ENCODE measurements at places on chromosomes 16 and 17. TPM values are rescaled to one million over a fixed set of nuclear protein-coding genes. Genes with fewer than 3 reads are reported as not detected.

DNA sequence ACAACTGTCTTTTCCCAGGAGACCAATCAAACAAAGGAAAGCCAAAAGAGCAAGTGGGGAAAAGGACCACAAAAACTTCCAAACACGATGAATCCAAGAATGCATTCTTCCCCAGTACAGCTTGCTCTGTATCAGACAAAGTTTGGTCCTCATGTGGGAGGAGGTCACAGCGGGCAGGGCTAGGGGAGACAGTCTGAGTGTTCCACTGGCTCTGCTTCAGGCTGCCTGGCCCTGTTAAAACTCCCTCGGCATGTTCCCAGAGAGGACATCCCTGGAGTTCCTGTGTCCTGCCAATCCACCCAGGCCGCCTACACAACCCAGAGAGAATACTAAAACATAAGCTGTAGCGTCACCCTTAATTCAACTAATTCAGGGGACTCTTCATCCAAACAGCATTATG is 415.1 kb upstream of the DYNLRB2 start:
- H3K4me1 ChIP-seq, result no peaks in the 10 kb centered on the region
- H3K27ac ChIP-seq, result no peak overlapping the region
- H3K4me3 ChIP-seq, result no peak overlapping the region
- no peak for DNase-seq
- H3K36me3 ChIP-seq, result no peaks in the 10 kb centered on the region

DNA sequence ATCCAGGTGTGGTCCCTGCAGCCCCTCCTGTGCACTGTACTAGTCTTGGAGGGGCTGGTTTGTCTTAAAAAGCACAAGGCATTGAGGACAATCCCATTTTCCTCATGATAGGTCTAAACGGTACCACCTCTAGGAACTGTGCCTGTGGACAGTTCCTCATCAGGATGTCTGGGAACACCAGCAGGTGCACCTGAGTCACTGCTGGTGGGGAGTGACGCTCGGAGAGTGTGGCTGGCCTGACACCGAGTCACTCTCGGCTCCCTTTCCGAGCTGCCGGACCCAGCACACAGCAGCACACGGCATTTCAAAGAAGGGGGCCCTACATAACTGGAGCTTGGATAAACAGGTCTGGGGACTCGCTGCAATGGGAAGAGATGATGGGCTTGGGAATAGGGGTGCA is 25.6 kb downstream of the LRRC75A start:
- no peaks in the 10 kb centered on the region for H3K36me3 ChIP-seq
- no peak for DNase-seq
- no peaks in the 10 kb centered on the region for H3K4me1 ChIP-seq
- no peak overlapping the region for H3K27ac ChIP-seq

DNA sequence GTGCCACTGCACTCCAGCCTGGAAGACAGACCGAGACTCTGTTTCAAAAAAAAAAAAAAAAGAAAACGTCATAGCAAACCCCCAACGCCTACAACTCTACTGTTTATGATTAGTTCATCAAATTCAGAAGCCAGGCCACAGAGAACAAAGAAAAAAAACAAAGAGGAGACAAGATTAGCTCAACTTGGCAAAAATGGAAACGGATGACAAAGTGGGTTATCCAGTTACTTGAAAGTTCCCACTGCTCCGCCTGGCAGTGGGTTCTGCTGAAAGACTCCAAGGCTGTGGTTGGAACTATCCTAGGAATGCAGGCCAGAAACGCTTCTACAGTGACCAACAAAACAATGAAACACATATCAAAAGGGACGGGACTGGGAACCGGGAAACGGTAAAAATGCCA is 53.1 kb downstream of the MRM3 start:
- H3K4me1 ChIP-seq, result no peaks in the 10 kb centered on the region
- H3K4me3 ChIP-seq, result no peak overlapping the region
- no peaks in the 10 kb centered on the region for H3K27me3 ChIP-seq
- H3K27ac ChIP-seq, result no peak overlapping the region
- H3K36me3 ChIP-seq, result no peaks in the 10 kb centered on the region

- no peak overlapping the region for H3K4me3 ChIP-seq
- no peak for DNase-seq
- no peaks in the 10 kb centered on the region for H3K36me3 ChIP-seq
- no peaks in the 10 kb centered on the region for H3K27me3 ChIP-seq
- H3K27ac ChIP-seq, result no peak overlapping the region
Observed at GRCh38 chr16:68707340-68708152, 29.5 kb upstream of the CDH1 start.

- no peaks in the 10 kb centered on the region for H3K4me1 ChIP-seq
- no peak overlapping the region for H3K4me3 ChIP-seq
- H3K36me3 ChIP-seq, result no peaks in the 10 kb centered on the region
- H3K27me3 ChIP-seq, result peaks cover 5% of the 10 kb centered on the region
- no peak for DNase-seq
Observed at GRCh38 chr17:57925361-57925990, 29.7 kb downstream of the CUEDC1 start.

- no peaks in the 10 kb centered on the region for H3K27me3 ChIP-seq
- H3K27ac ChIP-seq, result no peak overlapping the region
- no peaks in the 10 kb centered on the region for H3K36me3 ChIP-seq
- no peak overlapping the region for H3K4me3 ChIP-seq
Observed at GRCh38 chr17:13297183-13297582, 279.4 kb upstream of the ELAC2 start.

DNA sequence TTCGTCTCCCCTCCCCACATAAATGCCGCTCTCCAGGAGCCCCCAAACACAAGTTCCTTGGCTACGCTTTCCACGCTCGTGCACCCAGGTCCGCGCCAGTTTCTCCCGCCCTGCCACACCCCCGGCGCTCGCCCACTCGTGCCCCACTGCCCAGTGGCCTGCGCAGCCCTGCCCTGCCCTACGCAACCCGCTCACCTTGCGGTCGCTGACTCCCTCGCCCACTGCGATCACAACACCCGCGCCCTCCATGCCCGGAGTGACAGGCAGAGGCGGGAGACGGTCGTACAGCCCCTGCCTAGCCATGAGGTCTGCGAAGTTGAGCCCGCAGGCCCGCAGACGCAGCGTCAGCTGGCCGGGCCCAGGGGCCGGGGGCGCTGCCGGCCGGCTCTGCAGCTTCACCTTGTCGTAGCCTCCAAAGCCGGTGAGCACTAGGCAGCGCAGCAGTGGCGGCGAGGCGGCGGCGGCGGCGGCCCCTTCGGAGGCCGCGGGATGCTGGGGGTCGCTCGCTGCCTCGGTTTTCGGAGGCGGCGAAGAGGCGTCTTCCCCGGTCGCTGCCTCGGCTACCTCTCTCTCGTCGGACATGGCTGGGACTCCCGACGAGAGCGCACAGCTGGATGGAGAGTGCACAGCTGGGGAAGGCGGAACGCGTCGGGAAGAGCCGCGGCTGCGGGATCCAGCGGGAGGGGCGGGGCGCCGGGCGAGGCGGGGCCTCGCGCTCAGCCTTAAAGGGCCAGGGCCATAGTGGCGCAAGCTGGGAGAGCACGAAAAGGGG is at the start of gene VAT1:
Gene VAT1 (minus strand): TSS at position 645 of the 772 bp plus-strand sequence. CDS start 63 bp downstream, at position 582.
- no peaks in the 10 kb centered on the region for H3K27me3 ChIP-seq
- H3K4me3 ChIP-seq, result peak within 1 kb of the TSS; percentile 73
- H3K27ac ChIP-seq, result peak within 1 kb of the TSS; percentile 47
- peaks cover 23% of the 10 kb centered on the region for H3K4me1 ChIP-seq
- peak; percentile 35 for DNase-seq
- H3K36me3 ChIP-seq, result no peaks in the 10 kb centered on the region

DNA sequence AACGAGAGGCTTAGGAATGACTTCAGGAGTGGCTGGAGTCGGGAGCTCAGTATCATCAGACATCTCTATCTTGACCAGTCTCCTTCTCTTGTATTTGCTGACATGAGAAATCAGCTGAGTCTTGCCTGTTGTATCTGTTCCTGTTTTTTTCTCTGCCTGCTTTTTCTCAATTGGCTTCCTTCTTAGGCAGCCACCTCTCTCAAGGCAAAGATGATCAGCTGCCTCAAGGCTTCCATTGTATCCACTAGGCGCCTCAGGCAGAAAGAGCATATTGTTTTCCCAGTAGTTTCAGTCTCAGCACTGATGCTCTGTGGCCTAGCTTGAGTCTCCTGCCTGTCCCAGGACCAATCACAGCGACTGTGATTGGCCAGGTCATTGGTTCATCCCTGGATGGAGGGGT is 306.2 kb downstream of the CPPED1 start:
- no peak for DNase-seq
- H3K4me3 ChIP-seq, result no peak overlapping the region
- H3K4me1 ChIP-seq, result no peaks in the 10 kb centered on the region
- H3K27me3 ChIP-seq, result no peaks in the 10 kb centered on the region

GRCh38 chr16:21167360-21167759 is 8.9 kb downstream of the LDAF1 start:
- no peak overlapping the region for H3K27ac ChIP-seq
- H3K36me3 ChIP-seq, result peaks cover 16% of the 10 kb centered on the region
- H3K4me1 ChIP-seq, result no peaks in the 10 kb centered on the region
- no peak overlapping the region for H3K4me3 ChIP-seq

DNA sequence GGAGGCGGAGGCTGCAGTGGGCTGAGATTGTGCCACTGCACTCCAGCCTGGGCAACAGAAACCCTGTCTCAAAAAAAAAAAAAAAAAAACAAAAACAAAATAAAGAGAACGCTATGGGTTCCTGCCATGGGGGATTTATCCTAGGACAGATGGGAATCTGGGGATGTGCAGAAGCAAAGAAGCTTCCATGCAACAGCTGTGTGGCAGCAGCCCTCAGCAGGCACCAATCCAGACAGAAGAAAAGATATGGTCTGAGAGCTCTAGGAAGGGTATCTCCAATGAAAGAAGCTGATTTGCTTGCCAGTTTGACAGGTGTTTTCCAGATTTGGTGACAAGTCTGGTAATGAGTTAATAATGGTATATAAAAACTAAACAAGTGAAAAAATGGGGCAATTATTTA is 11.6 kb downstream of the MYO19 start:
- H3K27me3 ChIP-seq, result no peaks in the 10 kb centered on the region
- DNase-seq, result no peak
- no peaks in the 10 kb centered on the region for H3K4me1 ChIP-seq
- no peak overlapping the region for H3K27ac ChIP-seq

GRCh38 chr17:50684288-50684611 is 23.5 kb downstream of the ANKRD40 start:
- no peak overlapping the region for H3K27ac ChIP-seq
- no peaks in the 10 kb centered on the region for H3K27me3 ChIP-seq
- H3K4me1 ChIP-seq, result no peaks in the 10 kb centered on the region

GRCh38 chr17:42521666-42522262 is 14.3 kb upstream of the NAGLU start:
- H3K4me3 ChIP-seq, result no peak overlapping the region
- no peak for DNase-seq
- H3K27ac ChIP-seq, result no peak overlapping the region
- no peaks in the 10 kb centered on the region for H3K36me3 ChIP-seq

Gene CD300LB
- 0.11 TPM for total RNA-seq

Gene EPX
- not detected for total RNA-seq

Gene PITPNM3
- 0.40 TPM for total RNA-seq

Gene COPS3
- 132 TPM for total RNA-seq

Measured in CD8-positive, alpha-beta memory T cell (primary cell).